ENCODE measurements at places on chromosomes 4 and X. TPM values are rescaled to one million over a fixed set of nuclear protein-coding genes. Genes with fewer than 3 reads are reported as not detected.

IBSP gene
- not detected for total RNA-seq

DNA sequence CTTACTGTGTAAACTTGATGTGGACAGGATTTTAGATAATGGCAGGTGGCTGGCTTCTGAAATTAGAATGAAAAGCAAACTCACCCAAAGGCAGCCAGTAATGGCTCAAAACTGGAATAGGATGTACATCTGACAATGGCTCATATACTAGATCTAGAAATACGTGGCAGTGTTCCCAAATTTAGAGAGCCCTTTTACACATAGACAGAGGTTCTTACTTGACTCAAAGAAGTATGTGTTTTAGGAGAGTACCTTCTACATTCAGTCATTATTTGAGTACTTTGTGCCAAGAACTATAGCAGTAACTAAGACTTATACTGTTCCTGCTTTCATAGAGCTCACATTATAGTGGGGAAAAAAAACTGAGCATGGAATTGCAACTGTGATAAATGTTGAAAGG lies 48.0 kb downstream of the UBE2K start:
- DNase-seq, result no peak

STS gene
- 2.3 TPM for total RNA-seq

DNA sequence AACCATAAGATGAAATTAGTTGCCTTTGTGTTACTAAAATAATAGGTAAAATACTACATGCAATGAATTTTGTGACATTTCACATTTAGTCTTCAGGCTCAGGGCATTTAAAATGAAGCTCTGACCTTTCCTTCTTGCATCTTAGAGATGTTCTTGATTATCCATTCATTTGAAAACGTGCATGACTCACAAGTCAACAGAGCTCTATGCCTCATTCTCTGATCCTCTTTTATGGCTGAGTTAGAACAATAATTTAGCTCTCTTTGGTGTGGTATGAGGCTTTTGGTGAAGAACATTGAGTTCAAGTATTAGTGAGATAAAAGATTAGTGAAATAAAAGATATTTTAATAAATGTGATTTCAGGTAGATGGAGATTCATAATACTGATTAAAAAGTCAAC lies 66.5 kb downstream of the TIGD2 start:
- no peak for DNase-seq

- no peak for DNase-seq
Measured at GRCh38 chr4:137451172-137451825, 81.0 kb downstream of the PCDH18 start.

GRCh38 chr4:123488916-123489315 lies 92.3 kb downstream of the SPRY1 start:
- DNase-seq, result no peak

DNA sequence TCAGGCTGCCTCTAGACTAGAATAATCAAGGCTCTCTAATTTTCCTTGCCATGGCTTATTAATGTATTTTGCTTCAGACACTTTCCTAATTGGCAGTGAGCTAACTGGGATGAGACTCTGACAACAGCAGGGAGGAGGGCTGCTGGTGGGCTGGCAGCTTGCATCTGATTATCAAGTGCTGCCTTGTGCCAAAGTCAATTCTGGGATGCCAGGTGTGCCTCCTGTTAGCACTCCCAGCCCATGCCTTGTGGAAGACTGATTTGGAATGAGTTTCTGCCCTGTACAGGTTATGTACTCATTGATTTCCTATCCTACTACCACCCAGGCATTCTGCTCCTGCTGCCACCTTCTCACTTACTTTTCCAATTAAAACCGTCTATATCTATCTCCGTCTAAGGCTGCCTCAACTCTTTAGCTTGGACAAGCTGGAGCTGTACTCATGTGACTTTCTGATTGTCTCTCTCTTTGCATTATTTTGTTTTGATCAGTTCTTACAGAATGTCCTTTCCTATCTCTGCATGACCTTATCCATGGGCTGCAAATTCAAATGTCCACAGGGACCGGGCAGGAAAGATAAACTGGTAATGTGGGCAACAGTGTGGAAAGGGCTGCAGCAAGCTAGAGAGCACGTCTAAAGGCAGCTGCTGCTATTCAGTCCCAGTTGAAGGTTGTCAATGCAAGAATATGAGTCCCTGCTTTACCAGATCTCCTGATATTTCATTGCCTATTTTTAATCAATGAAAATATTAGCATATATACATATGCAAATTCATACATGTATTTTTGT lies 112.6 kb downstream of the GABRA2 start:
- DNase-seq, result peak; percentile 6

DNA sequence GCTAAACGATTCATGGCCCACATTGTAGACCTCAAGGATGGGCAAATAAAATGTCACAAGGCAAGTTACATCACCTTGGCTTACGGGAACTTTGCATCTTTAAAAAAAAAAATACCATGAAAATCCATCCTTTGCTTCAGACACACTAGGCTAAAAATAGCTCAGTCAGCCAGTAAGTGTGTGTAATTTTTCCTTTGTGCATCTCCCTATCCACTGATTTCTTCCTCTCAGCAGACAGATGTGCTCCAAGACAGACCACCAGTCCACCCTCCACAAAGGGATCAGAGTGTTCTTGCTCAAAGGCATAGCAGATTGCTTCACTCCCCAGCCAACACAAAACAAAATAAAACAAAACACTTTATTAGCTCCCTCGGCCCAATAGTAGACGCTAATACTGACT lies 14.6 kb downstream of the LDB2 start:
- no peak for DNase-seq

GRCh38 chr4:32148111-32148666 lies 1428.0 kb downstream of the PCDH7 start:
- DNase-seq, result peak; percentile 55

NEUROG2 gene
- not detected for total RNA-seq

DNA sequence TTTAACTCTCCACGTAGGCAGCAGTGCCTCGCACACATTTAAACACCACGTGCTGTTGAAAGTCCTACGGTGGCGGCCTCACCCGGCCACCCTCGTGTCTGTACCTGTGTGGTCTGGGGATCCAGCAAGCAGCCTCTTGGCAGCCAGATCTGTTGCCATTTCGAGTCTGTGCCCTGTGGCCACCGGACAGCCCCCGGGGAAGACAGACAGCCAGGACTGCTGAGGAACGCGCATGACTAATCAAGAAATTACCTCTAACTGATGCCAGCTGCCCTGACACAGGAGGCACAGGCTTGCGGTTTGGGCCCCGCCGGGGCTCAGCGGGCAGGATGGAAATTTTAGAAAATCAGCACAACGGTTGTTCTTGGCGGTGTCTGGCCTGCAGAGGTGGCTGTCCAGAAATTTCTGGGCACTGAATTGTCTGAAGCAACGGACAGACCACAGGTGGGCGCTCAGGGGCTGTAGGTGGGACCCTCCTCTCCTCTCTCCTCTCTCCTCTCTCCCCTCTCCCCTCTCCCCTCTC lies 15.6 kb upstream of the ASMTL start:
- peak; percentile 40 for DNase-seq

GRCh38 chr4:147843162-147843561 lies 111.3 kb downstream of the ARHGAP10 start:
- no peak for DNase-seq

TSPAN7 gene
- total RNA-seq, result 35.9 TPM

DNA sequence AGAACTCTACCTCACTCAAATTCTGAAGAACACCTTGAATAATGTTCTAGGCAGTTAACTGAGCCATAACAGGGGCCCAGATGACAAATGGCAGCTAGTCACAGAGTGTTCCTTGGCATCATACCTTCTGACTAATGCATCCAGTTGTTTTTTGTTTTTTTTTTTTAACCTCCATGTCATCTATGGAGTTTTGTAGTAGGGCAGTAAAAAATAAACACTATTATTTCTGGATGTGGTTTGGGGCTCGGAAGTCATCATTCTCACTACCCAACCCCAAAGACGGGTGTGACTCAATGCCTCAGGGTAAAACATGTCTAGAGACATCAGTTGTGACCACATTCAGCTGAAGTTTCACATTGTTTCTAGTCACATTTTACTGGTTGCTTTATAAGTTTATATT lies 31.2 kb upstream of the MCF2 start:
- DNase-seq, result no peak

CABS1 gene
- not detected for total RNA-seq

- DNase-seq, result peak; percentile 2
Measured at GRCh38 chrX:140157611-140158010, 192.3 kb upstream of the CXorf66 start.

DNA sequence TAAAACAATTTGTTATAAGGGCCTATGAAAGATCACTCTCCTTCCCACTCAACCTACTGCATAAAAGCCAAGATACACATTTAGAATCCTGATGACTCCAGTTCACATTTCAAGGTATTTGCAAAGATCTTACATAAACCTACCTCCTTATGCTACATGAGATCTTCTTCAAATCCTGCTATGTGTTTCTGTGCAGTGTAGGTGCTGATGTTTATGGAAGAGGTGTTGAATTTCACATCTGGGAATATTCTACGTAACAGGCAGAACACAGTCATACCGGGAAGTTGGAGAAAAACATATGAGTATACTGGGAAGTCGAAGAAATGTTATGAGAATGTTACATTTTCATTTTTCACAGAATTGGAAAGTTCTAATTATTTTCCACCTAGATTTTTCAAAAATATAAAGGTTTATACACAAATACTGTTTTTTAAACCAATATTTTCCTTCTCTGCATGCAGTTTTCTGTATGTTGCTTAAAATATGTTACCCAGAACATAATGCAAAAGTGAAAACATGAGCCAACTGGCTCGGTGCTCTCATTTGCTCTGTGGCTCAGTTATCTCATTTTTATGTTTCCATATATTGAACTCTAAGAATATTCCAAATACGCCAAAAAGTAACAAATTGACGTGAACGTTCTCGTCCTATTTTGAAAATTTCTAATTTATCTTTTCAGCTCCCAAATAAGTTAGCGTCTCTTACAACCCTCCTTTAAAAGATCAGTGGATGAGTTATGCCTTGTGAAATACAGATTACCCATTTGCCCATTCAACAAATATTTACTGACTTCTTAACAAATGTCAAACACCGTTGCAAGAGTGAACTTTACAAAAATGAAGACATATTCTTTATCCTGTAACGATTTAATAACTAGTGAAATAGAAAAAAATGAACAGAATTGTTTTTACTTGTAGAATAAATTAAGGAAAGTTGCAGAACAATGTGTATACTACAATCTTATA lies 899.3 kb downstream of the STIM2 start:
- DNase-seq, result peak; percentile 34
